ENCODE measurements at places on chromosomes 4 and X.

GRCh38 chr4:140846736-140847135, 90.6 kb upstream of the TBC1D9 start:
- DNase-seq = no peak

DNA sequence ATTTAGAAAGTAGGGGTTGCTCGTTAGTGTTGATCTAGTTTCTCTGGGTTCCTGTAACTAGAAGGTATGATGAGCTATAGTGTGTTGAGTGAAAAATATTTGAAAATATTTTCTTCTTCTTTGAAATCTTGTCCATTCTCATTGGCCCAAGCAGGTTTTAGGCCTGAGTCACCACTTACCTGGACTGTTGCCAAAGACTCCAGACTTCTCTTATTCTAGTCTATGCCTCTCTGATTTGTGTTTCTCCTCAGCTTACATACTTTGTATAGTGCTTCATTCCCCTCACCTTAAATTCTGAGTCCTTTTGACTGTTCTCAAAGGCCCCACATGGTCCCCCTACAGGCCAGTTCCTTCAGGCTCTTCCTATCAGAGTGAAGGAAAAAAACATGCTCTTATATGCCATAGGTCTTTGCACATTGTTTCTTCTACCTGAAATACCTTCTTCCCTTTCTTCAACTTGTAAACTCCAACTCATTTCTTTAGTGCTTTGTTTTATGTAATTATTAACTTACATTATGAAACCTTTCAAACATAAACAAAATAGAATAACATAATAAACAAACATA, 258.2 kb downstream of the PPP1R2C start:
- DNase-seq = no peak

- no peak for DNase-seq
Observed at GRCh38 chrX:1425381-1425780, 27.3 kb downstream of the ASMTL start.

DNA sequence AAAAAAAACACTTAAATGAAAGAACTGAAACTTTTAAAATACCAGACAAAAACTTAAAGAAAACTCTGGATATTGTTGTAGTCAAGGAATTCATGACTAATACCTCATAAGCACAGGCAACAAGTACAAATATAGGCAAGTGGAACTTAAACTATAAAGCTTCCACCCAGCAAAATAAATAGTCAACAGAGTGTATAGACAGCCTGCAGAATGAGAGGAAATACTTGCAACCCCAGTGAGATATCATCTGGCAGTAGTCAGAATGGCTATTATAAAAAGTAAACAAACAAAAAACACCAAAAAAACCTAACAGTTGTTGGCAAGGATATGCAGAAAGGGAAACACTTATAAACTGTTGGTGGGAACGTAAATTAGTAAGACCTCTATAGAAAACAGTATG, 9.6 kb upstream of the RPS6KA6 start:
- DNase-seq = no peak

DNA sequence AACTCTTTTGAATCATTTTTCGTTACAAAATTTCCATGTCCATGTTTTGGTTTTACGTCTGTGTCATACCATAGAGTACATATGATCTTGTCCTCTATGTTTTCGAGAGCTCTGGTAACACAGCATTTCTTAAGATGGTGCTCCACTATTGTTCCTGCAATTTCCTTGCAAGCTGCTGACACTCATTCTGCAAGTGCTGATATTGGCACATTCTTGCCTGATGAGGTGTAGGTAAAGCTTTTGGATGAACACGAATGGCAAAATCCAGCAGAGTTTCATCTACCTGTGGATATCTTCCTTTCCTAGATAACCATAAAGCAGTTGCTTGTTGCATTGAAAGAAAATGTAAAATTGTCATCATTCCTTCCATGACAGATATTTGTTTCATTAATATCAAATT, 41.3 kb downstream of the MAGEB17 start:
- no peak for DNase-seq

- DNase-seq = no peak
Observed at GRCh38 chrX:17413228-17413627, 38.2 kb downstream of the NHS start.

DNA sequence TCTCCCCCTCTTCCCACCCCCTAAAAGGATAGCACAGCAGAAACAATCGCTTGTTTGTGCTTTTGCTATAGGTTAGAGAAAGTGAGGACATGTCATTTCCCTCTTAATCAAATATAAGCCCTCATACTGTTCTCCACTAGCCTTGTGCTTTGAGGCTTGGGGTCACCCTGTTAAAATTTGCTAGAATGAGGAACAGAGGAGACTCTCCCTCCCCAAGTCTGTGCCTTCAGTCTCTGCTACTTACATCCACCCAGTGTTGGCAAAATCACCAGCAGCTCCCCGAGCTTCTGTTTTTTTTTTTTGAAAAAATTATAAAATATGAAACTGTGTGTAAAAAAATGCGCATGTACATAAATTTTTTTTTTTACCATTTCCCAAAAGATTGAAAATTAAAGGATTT, 19.3 kb downstream of the KLF3 start:
- DNase-seq = no peak

GRCh38 chrX:72023071-72023470, 108.6 kb downstream of the RTL5 start:
- no peak for DNase-seq

GRCh38 chr4:48725414-48725813, 54.7 kb downstream of the FRYL start:
- no peak for DNase-seq

- no peak for DNase-seq
Observed at GRCh38 chrX:55638933-55639332, 15.7 kb downstream of the FOXR2 start.

GRCh38 chr4:57734104-57734670, 624.0 kb upstream of the IGFBP7 start:
- DNase-seq = no peak

GRCh38 chr4:1573830-1574459, 110.2 kb downstream of the FAM53A start:
- no peak for DNase-seq

- no peak for DNase-seq
Observed at GRCh38 chr4:7295911-7296660, 103.7 kb downstream of the SORCS2 start.

DNA sequence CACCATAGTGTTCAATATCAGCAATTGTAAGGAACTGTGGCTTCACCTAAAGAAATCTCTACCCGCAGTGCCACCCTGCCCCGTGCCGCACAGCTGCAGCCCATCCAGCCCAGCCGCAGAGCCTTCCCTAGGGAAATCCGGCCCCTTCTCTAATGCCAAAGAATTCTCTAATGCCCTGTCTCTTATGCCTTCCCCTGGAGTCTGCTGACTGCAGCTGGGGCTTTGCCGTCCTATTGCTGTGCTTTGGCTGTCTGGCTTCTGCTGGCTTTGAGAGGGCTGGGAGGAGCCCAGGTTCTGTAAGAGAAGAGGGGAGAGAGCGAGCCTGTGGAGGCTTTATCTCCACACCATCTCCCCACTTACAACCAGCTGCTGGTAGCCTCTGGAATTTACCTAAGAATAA, 85.9 kb upstream of the HELT start:
- DNase-seq = no peak

DNA sequence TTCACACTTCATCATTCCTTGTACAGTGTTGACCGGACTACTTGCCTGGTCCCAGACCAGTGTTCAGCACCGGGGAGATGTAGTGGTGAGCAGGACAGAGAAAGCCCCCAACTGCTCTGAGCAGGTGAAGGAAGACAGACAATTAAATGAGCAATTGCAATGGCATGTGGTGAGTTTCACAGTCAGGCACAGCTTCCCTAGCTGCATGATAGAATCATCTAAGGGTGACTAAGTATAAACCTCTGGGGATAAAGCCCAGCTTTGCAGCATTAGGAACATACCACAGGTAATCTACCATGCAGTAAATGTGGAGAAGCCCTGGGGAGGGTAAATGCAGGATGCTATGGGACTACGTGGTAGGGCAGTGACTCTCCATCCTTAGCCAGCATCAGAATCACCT, 47.8 kb downstream of the TMA16 start:
- no peak for DNase-seq

DNA sequence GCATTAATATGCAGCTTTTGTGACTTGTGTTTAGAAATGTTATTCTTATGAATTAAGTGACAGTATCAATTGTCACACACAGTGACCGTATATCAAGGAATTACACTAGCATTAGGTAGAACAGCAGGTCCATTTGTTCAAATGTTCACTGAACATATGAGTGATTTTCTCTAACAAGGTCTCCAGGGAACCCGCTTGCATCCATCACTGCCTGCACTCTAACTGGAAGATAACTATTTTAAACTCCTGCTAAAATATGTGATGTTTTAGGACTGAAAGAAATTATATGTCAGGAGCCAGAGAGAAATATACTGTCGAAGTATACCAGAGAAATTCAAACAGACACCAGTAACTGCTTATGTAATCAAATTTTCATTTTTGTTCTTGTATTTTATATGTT, 1395.7 kb downstream of the PCDH18 start:
- DNase-seq = no peak

DNA sequence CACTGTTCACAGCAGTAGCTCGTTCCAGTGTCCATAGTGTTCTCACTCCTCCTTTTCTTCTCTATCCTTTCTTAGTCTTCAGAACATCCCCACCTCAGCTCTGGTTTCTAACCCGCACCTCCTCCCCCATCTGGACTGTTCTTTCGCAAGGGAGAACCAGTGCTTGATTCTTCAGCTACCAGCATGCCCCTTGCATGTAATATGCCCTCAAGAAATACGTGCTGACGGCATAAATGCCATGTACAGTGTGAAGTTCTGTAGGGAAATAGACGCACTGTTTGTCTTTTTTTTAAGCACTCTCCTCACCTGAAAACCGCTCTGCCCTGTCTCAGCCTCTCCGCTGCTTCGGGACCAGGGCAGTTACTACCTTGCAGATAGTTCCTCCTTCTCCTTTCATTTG, 5.3 kb downstream of the CLDN22 start:
- no peak for DNase-seq

- no peak for DNase-seq
Observed at GRCh38 chr4:12761694-12762093, 722.4 kb downstream of the RAB28 start.

- no peak for DNase-seq
Observed at GRCh38 chrX:149392921-149393320, 112.2 kb downstream of the IDS start.

GRCh38 chr4:84500386-84501201, 1.5 kb upstream of the NKX6-1 start:
- no peak for DNase-seq

GRCh38 chrX:110087485-110088356, 84.8 kb downstream of the TMEM164 start:
- DNase-seq = no peak

- no peak for DNase-seq
Observed at GRCh38 chr4:51880016-51880915, 37.3 kb downstream of the DCUN1D4 start.

- DNase-seq = no peak
Observed at GRCh38 chrX:22122510-22122909, 90.4 kb downstream of the PHEX start.

DNA sequence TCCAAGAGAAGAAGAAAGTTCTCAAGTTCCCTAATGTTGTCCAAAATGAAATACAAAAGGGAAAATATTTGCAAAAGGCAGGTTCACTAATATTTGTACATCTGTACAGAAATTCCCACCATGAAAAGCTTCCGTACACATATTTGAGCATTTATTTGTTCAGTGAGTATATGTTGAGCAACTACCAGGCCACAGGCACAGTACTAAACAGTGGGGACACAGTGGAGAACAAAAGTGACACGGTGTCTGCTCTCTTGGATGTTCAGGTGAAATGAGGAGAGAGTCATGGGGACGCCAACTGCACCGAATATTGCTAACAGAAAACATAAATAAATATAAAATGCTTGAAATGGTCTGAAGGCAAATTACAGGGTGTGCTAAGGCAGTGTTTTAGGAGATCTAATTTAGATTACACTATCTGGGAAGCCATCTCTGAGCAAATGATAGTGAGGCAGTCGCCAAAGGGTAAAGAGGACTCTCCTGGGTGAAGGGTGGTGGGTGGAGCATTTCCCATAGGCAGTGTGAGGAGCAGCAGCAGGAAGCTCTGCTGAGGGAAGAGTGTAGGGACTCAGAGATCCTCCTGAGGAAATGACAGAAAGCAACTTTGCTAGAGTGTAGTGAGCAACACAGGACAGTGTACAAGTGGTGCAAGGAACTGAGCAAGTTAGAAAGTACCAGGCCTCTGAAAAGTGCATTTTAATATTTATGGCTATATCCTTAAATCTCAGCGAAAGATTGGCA, 375.2 kb downstream of the GALNTL6 start:
- DNase-seq = no peak

DNA sequence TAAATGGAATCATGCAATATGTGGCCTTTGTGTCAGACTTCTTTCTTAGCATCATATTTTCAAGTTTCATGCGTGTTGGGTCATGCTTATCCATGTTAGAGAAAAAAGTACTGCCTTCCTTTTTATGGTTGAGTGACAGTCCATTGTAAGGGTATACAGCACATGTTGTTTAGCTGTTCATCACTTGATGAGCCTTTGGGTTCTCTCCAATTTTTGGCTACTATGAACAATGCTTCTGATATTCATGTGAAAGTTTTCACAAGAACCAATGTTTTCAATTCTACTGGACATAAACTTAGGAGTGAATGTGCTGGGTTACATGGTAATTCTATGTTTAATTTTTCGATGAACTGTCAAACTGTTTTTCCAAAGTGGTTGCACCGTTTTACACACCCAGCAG, 28.1 kb upstream of the LNX1 start:
- DNase-seq = no peak

DNA sequence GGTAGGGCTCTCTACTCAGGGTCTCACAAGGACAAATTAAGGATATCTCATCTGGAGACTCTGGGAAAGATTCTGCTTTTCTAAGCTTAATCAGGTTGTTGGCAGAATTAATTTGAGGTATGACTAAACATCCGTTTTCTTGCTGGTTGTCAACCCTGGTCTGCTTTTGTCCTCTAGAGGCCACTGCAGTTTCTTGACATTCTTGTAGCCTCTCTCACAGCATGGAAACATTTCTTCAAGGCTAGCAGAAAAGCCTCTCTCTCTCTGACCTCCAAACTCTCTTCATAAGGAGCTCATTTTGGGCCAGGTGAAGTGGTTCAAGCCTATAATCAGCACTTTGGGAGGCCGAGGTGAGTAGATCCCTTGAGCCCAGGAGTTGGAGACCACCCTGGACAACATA, 749.5 kb upstream of the PCDH7 start:
- no peak for DNase-seq

- no peak for DNase-seq
Observed at GRCh38 chrX:68831405-68832100, 2.7 kb downstream of the EFNB1 start.

GRCh38 chr4:15148691-15149090, 146.4 kb downstream of the CPEB2 start:
- DNase-seq = no peak

DNA sequence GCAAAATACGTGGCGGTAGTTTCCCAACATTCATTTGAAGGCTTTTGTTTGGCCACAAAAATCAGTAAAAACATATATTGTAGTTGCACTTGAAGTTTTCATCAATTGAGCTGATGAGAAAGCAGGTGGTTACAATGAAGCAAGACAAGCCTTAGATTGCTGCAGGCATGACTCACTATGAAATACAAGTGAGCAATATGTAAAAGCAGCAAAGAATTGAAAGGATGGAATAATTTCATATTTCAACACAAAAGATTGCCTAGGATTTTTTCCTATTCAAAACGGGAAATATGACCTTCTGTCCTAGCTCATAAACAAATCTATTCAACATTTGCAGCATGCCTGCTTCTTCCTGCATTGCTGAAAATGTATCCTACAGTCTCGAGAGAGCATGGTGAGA, 190.9 kb upstream of the BANK1 start:
- no peak for DNase-seq

GRCh38 chr4:181083757-181084361, 1159.3 kb upstream of the TENM3 start:
- DNase-seq = no peak

- no peak for DNase-seq
Observed at GRCh38 chr4:181507938-181508337, 735.3 kb upstream of the TENM3 start.

Data from stimulated activated CD8-positive, alpha-beta memory T cell treated with anti-CD3 and anti-CD28 coated beads, Interleukin-4, amount 100 ng/mL, for 24 hours (primary cell).